Upper lobe of left lung (tissue), 6 donors: ENCODE measurements at places on chromosomes 11 and 22.

DNA sequence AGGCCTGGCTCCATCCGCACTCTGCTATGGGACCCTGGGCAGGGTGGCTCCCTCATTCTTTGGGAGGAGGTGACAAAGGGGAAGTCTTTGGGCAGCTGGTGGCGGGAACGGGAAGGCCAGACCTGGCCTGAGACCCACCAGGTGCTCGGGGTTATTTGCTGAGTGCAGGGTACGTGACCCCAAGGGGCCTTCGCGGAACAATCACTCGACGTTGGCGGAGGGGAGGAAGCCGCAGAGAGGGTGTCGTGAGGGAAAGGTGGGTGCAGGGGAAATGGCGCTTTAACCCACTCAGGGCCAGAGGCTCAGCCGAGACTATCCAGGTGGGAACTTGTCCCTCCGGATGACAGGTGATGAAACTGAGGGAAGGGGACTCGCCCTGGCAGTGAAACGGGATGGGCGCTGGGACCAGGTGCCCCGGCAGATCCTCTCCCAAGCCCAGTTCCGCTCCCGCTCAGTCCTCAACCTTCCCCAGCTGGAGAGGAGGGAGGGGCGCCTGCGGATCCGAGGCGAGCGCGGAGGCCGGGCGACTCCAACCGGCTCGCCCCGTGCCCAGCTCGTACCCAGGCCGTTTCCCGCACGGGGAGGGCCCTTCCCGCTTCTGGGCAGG lies 911 bp downstream of the A4GALT start:
- no peaks in the 10 kb centered on the region for H3K27me3 ChIP-seq
- no peaks in the 10 kb centered on the region for H3K36me3 ChIP-seq
- H3K4me3 ChIP-seq: peak overlapping the region; percentile 53
- DNase-seq: no peak
- H3K4me1 ChIP-seq: peaks cover 27% of the 10 kb centered on the region
- H3K27ac ChIP-seq: peak overlapping the region; percentile 91

DNA sequence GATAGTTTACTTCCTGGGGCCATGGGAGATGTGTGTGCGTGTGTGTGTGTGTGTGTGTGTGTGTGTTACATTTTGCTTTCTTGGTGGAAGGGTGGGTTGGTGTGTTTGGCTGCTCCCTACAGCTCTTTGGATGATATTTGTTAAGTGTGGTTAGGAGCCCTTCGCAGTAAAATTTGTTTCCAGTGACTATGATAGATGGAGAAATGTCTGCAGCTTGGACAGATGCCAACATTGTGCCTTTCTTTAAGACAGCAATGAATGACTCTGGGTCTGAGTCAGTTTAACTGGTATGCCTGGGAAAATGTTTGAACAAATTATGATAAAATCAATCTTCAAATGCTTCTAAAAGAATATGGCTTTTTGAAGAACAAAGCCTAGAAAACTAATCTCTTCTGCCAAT lies 102.7 kb upstream of the TRPC6 start:
- no peak for DNase-seq
- H3K4me3 ChIP-seq: no peak overlapping the region
- no peak overlapping the region for H3K27ac ChIP-seq
- no peaks in the 10 kb centered on the region for H3K4me1 ChIP-seq
- H3K27me3 ChIP-seq: no peaks in the 10 kb centered on the region
- no peaks in the 10 kb centered on the region for H3K36me3 ChIP-seq

DNA sequence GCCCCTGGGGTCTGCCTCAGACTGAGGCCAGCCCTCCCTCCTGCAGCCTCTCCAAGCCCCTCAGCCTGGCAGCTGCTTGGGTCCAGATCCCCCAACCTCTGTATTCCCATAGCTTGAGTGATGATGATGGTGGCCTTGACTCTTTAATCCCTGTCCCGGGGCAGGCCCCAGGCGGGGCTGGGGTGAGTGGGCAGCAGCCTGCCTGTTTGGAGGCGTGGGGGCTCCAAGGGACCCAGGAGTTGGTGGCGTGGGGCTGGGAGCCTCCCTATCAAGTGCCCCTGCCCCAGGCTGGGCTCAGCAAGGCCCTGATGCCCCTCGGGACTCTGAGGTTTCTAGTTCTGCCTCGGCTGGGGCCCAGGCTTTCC lies 22.5 kb downstream of the PPIL2 start:
- H3K4me3 ChIP-seq: no peak overlapping the region
- peaks cover 92% of the 10 kb centered on the region for H3K36me3 ChIP-seq
- H3K27me3 ChIP-seq: no peaks in the 10 kb centered on the region
- DNase-seq: no peak
- H3K4me1 ChIP-seq: no peaks in the 10 kb centered on the region
- H3K27ac ChIP-seq: no peak overlapping the region

GRCh38 chr11:43382614-43383013 lies 23.9 kb downstream of the TTC17 start:
- H3K36me3 ChIP-seq: peaks cover 5% of the 10 kb centered on the region
- no peak for DNase-seq
- no peaks in the 10 kb centered on the region for H3K27me3 ChIP-seq
- H3K4me3 ChIP-seq: no peak overlapping the region

DNA sequence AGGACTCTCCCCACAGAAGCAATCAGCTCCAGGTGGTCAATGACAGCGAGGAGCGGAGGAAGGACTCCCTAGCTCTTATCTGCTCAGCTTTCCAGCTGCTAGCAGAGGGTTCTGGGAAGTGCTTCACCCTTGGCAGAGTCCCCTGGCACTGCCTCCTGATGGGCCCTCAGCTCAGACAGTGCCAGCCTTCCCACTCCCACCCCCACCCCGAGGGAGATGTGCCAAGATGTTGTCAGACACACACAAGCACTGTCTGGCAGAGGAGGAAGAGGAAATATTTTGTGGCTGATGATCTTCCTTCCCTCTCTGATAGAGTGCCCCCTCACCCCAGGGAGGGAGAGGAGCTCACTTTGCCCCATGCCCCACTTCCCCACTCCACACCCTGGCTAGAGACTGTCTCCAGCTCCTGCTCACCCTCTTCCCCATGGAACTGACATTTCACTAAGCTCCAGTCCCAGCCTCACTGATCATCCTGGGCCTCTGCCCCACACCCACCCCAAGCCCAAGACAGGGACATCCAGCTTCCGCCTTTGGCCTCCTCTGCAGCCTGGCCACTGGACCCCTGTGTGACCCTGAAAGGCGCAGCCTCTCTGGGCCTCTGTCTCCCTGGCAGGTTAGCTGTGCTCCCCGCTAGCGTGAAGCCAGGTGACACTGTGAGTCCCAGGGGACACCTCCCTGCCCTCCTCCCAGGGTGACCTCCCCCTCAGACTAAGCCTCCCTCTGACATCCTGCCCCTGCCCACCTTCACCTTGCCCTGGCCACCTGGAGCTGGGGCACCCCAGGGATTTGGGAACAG lies 44.5 kb downstream of the SLCO2B1 start:
- peak overlapping the region; percentile 76 for H3K27ac ChIP-seq
- no peaks in the 10 kb centered on the region for H3K27me3 ChIP-seq
- peaks cover 28% of the 10 kb centered on the region for H3K4me1 ChIP-seq
- no peak for DNase-seq
- H3K4me3 ChIP-seq: no peak overlapping the region

DNA sequence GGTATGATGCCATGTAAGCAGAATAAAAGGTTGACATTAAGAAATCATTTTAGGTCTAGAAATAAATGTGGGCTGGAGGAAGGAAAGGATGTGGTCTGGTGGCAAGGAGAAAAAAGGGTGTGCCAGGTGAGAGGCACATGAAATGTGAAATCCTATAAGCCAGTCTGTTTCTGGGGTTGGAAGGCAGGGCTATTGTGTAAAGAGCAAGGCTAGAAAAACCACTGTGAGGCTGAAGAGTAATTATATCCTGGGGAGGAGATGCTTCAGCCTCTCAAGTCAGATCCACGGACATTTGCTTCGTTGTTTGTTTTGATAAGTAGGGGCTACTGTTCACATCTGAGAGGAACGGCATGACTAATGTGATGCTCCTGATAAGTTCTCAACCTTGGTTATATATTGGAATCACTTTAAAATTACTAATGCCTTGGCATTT lies 77.5 kb upstream of the CTSC start:
- H3K27ac ChIP-seq: no peak overlapping the region
- no peak for DNase-seq
- no peak overlapping the region for H3K4me3 ChIP-seq
- H3K4me1 ChIP-seq: peaks cover 29% of the 10 kb centered on the region
- H3K27me3 ChIP-seq: no peaks in the 10 kb centered on the region

GRCh38 chr11:31237819-31238760 lies 131.4 kb downstream of the DCDC1 start:
- H3K4me1 ChIP-seq: no peaks in the 10 kb centered on the region
- no peak overlapping the region for H3K4me3 ChIP-seq
- H3K27ac ChIP-seq: no peak overlapping the region
- H3K27me3 ChIP-seq: no peaks in the 10 kb centered on the region
- DNase-seq: no peak

DNA sequence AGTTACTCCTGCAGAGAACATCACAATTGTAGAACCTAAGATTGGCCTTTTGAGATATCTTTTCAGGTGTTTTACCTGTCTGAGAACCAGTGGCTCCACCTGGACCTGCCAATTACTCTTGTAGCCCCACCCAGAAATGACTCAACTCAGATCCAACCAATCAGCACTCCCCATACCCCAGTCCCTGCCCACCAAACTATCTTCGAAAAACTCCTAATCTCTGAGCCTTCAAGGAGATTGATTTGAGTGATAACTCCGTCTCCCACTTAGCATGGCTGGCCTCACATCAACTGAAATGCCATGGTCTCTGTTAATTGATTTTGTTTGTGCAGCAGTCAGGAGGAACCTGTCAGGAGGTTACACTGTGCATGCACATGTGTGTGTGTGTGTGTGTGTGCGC lies 103.6 kb downstream of the MTNR1B start:
- no peak overlapping the region for H3K27ac ChIP-seq
- no peaks in the 10 kb centered on the region for H3K4me1 ChIP-seq
- no peaks in the 10 kb centered on the region for H3K27me3 ChIP-seq
- H3K36me3 ChIP-seq: no peaks in the 10 kb centered on the region

DNA sequence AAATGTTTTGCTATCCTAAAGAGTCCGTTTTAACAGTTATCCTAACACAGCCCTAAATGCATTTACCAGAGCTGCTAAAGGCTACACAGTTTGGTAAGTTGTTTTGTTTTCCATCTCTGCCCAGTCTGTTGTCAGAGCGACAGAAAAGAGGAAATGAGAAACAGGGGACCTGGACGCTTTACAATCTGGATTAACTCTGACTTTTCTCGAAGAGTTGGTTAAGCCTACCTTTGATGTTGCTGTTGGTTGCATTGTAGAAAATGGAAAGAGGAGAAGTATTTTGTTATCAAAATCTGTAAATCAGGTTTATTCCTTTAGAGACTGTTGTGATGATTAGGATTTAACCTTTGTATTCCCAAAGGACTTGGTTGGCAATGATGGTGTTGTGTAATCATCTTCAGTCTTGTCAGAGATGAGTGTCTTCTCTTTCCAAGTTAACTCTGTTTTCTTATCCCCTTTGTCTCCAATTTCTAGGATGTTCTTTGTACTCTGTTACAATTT lies 481 bp downstream of the ANGPTL5 start:
- H3K36me3 ChIP-seq: no peaks in the 10 kb centered on the region
- DNase-seq: no peak
- peak overlapping the region; percentile 60 for H3K4me3 ChIP-seq
- peak overlapping the region; percentile 88 for H3K27ac ChIP-seq
- H3K4me1 ChIP-seq: peaks cover 6% of the 10 kb centered on the region

DNA sequence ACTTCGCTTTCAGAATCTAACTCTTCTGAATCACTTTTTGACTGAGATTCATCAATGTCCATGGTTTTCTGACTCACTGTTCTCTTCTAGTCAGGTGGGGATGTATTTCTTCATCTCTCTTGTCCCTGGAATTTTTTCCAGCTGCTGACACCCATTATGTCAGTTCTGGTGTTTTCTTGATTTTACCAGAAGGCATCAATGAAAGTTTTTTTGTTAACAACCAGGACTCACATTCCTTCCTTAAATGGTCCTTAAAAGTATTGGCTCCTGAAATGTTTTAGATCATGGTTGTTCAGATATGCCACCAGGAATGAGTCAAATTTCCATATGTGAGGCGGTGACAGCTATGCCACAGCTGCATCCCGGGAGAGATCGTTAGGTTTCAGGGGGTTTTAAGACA lies 12.9 kb downstream of the MICAL2 start:
- H3K4me3 ChIP-seq: no peak overlapping the region
- H3K27me3 ChIP-seq: no peaks in the 10 kb centered on the region
- H3K27ac ChIP-seq: peak overlapping the region; percentile 35
- DNase-seq: no peak
- peaks cover 59% of the 10 kb centered on the region for H3K4me1 ChIP-seq

- peak overlapping the region; percentile 42 for H3K27ac ChIP-seq
- no peak for DNase-seq
- peak overlapping the region; percentile 1 for H3K4me3 ChIP-seq
- no peaks in the 10 kb centered on the region for H3K36me3 ChIP-seq
- H3K4me1 ChIP-seq: peaks cover 12% of the 10 kb centered on the region
These were observed 19.0 kb upstream of the CCDC134 start for GRCh38 chr22:41781507-41781906.

GRCh38 chr11:109071712-109072524 lies 350.1 kb upstream of the C11orf87 start:
- H3K27ac ChIP-seq: no peak overlapping the region
- no peak overlapping the region for H3K4me3 ChIP-seq
- H3K4me1 ChIP-seq: no peaks in the 10 kb centered on the region
- H3K36me3 ChIP-seq: no peaks in the 10 kb centered on the region
- no peaks in the 10 kb centered on the region for H3K27me3 ChIP-seq

DNA sequence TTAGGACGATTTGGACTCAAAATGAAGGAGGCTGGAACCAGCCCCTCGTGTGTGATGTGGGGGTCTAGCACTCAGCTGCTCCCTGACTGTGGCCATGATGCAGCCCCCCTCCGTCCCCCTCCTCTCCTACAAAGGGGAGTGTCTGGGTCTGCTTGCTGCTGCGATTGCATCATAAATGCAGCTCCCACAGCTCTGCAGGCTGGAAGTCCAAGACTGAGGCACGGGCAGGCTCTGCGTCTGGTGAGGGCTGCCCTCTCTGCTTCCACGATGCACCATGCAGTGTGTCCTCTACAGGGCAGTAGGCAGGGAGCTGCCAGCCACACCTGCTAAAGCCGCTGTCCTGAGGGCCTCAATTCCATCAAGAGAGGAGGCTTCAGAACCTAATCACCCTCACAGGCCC lies 432.1 kb downstream of the BRD1 start:
- no peak for DNase-seq
- H3K27me3 ChIP-seq: no peaks in the 10 kb centered on the region
- no peaks in the 10 kb centered on the region for H3K36me3 ChIP-seq
- no peak overlapping the region for H3K27ac ChIP-seq
- no peak overlapping the region for H3K4me3 ChIP-seq
- H3K4me1 ChIP-seq: no peaks in the 10 kb centered on the region

DNA sequence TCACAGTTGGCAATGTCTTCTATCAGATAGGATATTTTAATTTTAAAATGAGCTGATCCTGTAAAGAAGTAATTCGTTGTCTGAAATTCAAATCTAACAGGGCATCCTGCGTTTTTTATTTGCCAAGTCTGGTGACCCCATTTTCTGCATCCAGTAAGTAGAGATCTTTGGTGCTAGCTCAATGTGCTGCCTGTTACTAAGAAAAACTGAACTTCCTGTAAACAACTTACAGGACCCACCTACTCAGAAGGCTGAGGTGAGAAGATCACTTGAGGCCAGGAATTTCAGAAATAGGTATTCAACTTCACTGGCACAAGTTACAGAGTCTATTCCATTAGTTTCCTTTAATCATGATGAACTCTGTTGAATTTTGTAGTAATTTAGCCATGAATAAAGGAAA lies 4.0 kb downstream of the ARL14EP start:
- no peak for DNase-seq
- peaks cover 37% of the 10 kb centered on the region for H3K4me1 ChIP-seq
- peaks cover 12% of the 10 kb centered on the region for H3K36me3 ChIP-seq
- H3K27ac ChIP-seq: no peak overlapping the region
